ENCODE measurements at places on chromosomes 2 and 18. TPM values are rescaled to one million over a fixed set of nuclear protein-coding genes. Genes with fewer than 3 reads are reported as not detected.

TGFA gene
- total RNA-seq: 1.9 TPM

DNA sequence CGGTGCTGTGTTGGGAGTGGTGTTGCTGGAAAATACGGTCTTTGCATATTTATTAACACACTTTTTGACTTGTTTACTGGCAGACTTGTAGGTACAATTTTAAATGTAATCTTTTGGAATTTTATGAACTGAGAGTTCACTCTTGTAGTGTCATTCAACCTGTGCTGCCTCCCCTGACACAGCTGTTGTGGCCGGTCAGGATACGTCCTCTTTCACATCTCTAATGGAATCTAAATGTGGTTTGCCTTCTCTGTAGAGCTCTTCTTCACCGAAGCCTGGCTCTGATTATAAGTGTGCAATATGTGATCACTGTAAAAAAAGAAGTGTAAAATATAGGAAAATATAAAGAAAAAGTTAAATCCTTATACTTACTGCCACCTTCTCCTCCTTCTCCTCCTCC lies 94.7 kb downstream of the MAP4K4 start:
- no peak for DNase-seq

GRCh38 chr2:142718576-142719155 lies 158.8 kb upstream of the KYNU start:
- no peak for DNase-seq

DNA sequence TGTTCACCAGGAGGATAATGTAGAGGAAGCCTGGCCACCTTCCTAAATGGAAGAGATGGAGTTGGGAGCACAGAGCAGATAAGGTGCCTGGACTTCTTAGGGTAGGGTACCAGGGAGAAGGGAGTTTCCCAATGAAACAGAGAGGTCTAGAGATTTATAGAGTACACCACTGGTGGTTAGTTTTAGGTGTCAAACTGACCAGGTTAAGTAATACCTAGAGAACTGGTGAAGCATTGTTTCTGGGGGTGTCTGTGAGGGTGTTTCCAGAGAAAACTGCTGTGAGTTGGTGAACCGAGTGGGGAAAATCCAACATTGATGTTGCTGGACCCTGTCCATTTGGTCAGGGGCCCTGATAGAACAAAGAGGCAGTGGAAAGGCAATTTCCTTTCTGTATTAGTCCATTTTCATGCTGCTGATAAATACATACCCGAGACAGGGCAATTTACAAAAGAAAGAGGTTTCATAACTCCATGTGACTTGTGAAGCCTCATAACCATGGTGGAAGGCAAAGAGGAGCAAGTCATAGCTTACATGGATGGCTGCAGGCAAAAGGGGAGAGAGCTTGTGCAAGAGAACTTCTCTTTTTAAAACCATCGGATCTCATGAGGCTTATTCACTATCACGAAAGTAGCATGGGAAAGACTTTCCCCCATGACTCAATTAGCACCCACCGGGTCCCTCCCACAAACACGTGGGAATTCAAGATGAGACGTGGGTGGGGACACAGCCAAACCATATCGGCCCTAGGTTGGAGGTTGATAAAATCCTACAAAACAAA lies 260.8 kb downstream of the CBLN2 start:
- no peak for DNase-seq

CACNB4 gene
- 13.8 TPM for total RNA-seq

CRYGC gene
- total RNA-seq: not detected

- DNase-seq: no peak
These were observed 29.7 kb upstream of the MAP4K4 start for GRCh38 chr2:101667823-101668222.

- no peak for DNase-seq
These were observed 37.9 kb downstream of the MCFD2 start for GRCh38 chr2:46877619-46878113.

GRCh38 chr2:144364944-144365738 lies 154.8 kb downstream of the ZEB2 start:
- DNase-seq: no peak

- no peak for DNase-seq
These were observed 497 bp downstream of the COLEC12 start for GRCh38 chr18:499776-500631.

- DNase-seq: no peak
These were observed 4.6 kb downstream of the SERPINB13 start for GRCh38 chr18:63591725-63592124.

DNA sequence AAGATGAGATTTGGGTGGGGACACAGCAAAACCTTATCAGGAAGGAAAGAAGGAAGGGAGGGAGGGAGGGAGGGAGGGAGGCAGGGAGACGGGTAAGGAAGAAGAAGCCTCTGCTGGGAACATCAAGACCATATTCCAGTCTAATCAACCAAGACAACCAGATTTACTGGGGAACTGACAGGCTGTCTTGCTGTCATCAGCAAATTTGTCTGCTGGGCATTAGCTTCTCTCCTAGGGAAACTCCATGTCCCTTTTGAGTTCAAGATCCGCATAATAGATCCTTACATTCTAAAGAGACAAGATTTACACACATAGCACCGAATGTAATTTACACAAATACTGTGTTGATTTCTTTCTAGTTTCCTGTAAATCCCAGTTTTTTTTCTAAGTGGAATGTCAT lies 1618.9 kb upstream of the ZEB2 start:
- no peak for DNase-seq

DNA sequence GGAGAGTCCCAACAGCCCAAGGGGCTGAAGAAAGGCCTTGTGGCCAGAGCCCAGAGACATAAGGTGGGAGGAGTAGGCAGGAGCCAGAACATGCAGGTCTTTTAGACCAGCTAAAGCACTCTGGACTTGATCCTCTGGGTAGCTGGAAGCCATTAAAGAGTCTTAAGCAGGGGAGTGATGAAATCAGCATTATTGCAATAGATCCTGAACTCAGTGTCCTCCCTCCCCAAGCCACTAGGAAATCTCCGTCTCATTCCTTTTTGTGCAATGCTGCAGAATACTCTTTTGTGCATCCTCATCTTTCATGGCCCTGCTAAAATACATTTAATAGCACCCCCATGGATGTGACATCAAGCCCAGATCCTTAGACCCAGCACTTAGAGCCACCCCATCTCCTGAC lies 58.6 kb upstream of the ZCCHC2 start:
- DNase-seq: no peak

DNA sequence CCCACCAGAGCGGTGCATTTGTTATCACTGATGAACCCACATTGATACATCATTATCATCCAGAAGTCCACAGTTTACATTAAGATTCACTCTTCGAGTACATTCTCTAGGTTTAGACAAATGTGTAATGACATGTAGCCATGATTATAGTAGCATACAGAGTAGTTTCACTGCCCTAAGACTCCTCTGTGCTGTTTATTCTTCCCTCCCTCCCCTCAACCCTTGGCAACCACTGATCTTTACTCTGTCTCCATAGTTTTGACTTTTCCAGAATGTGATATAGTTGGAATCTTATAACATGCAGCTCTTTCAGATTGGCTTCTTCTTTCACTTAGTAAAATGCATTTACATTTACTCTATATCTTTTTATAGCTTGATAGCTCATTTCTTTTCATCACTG lies 31.2 kb upstream of the GREB1L start:
- no peak for DNase-seq

- no peak for DNase-seq
These were observed 21.8 kb upstream of the KCNJ13 start for GRCh38 chr2:232798187-232798586.

GRCh38 chr2:158890296-158890905 lies 78.0 kb upstream of the TANC1 start:
- DNase-seq: no peak

SPR gene
- total RNA-seq: 26.1 TPM

DNA sequence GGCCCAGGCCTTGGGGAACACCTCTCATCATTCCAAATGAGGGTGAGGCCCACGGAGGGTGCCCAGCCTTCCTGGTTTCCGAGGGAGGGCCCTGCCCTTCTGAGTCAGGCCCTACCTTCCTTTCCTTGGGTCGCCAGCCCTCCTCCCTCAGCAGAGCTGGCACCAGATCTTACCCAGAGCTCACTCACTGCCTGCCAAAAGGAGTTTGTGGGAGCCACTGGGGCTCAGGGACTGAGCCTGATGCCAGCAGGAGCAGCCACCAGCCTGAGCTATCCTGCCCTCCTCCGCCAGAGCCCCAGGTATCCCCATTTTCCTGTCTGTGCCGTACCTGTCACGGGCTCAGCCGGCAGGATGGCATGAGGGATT lies 64.1 kb downstream of the NRP2 start:
- DNase-seq: no peak

- DNase-seq: no peak
These were observed 148.3 kb downstream of the MBD2 start for GRCh38 chr18:54076166-54076565.

DNA sequence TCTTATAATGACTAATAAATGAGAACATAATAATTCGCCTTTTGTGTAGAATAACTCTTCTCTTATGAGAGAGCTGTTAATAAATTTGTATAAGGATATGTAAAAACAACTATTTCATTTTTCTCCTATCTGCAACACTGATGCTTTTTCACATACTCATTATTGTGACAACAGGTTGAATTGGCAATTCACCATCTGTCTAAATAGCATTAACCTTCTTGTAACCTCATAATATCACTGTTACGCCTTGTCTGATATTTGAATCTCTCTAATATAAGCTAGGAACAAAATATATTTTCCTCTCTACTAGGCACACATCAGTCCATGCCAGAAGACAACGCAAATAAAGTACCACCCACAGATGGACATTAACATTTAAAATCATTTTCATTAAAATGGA lies 938.9 kb downstream of the CPS1 start:
- DNase-seq: no peak

DNA sequence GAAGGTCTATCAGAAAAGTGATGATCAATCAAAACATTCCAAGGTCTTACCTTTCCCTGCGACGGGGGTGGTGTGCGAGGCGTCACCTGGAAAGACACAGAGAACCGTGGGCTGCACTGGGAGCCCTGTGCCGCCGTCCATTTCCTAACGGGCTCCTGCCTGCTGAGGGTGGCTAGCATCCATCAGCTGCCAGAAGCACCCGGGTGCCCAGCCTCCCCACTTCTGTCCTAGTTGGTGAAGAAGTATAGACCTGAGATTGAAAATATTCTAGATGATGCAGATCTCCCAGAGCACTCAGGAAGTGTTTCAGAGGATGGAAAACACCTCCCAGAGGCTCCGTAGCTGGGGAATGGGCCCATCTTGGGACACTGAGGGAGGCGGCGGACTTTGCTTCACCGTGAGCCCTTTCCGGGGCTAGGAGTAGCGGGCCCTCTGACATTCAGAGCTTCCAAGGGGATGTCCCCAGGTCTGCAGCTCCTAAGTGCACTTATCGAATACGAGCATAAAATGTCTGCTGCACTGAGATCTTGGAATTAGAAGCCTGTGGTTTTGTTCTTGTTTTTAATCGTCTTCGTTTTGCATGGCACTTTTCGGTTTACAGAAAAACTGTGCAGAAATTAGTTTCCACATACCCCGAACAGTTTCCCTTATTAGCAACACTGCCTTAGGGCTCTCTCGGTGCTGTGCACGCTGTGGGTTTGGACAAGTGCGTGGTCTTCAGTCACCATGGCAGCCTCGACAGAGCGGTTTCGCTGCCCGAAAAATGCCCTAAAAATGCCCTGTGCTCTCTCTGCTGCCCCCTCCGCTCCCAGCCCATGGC lies 143.5 kb downstream of the MBP start:
- DNase-seq: no peak

NCKAP5 gene
- total RNA-seq: 1.9 TPM

PLGLB2 gene
- total RNA-seq: not detected

GRCh38 chr2:196804381-196804780 lies 4.8 kb downstream of the C2orf66 start:
- DNase-seq: no peak

GRCh38 chr18:74388227-74388626 lies 68.9 kb downstream of the DIPK1C start:
- no peak for DNase-seq

MOCOS gene
- total RNA-seq: 2.8 TPM

DNA sequence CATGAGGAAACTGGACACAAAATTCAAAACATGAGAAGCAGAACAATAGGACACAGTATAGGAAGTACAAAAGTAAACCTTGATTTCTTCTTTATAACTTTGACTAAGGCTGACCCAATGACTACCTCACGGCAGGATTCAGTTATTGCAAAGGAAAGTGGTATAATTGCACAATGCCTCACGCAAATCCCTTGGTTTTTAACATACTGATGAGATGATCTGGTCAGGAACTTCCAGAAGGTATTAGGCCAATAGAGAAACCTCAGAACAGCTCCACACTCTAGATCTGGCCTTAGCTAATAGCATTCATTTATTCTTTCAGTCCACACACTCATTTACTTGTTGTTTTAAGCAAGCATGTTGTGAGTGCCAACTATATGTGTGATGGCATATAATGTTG lies 1526.9 kb upstream of the ACVR2A start:
- DNase-seq: no peak

DNA sequence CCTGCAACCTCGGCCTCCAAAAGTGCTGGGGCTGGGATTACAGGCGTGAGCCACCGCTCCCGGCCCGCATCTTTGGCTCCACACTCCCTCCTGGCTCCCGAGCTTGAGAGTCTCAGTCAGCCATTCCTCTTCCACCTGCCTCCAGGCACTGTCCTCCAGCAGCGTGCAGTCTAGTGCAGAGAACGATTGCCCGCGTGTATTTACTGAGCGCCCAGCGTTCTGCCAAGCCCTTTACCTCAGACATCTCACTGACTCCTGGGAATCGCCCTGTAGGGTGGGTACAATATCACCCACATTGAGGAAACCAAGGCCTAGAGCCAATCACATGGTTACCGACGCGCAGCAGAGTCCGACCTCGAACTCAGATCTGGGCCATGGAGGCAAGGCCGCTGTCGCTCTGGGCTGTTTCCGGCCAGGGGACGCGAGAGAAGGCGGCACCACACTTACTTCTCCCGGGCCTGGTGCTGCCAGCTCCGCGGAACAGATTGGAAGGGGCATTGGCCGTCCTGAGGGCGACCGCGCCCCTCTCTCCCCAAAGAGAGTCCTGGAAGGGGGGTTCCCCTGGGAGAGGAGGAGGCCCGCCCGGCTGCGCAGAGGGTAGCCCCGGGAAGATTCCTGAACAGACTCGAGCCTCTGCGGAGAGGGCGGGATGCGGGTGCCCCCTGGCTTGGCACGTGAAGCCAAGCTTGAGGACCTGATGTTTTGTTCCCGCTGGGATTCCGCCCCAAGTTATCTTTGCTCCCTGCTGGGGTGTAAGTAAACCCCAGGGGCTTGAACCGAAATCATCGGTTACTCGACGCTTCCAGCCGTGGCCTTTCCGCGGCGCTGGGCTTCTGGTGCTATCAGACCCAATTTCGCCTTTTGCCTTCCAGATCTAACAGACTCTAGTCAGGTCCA lies 5.2 kb upstream of the DLX2 start:
- no peak for DNase-seq

GULP1 gene
- 64.0 TPM for total RNA-seq

FAP gene
- 37.6 TPM for total RNA-seq

SGPP2 gene
- not detected for total RNA-seq

SKA1 gene
- total RNA-seq: not detected

- DNase-seq: no peak
These were observed 47.4 kb upstream of the RAPH1 start for GRCh38 chr2:203582468-203582867.

C1QL2 gene
- total RNA-seq: not detected

GRCh38 chr2:159375241-159375640 lies 88.7 kb upstream of the WDSUB1 start:
- DNase-seq: no peak
